A549 treated with dexamethasone at 1 μM for 4 hours (cell line): ENCODE measurements at places on chromosomes 3 and 15. TPM values are rescaled to one million over a fixed set of nuclear protein-coding genes. Genes with fewer than 3 reads are reported as not detected.

Gene KCNMB2
- not detected in 5 replicates for total RNA-seq

Gene MRPL46
- total RNA-seq: 51.8 to 62.5 TPM (median 55.1 TPM) in 5 replicates

Gene RHCG
- total RNA-seq: 37.0 to 51.0 TPM (median 39.6 TPM) in 5 replicates

Gene SCAANT1
- total RNA-seq: not detected in 5 replicates

Gene ZBED2
- total RNA-seq: 0.11 to 0.21 TPM (median 0.12 TPM) in 5 replicates

Gene SLC30A4
- total RNA-seq: 1.6 to 2.4 TPM (median 1.9 TPM) in 5 replicates

Gene ALG1L2
- total RNA-seq: not detected in 5 replicates

Gene SENP5
- total RNA-seq: 5.4 to 8.9 TPM (median 7.0 TPM) in 5 replicates

Gene HESX1
- total RNA-seq: 0.13 to 0.62 TPM (median 0.19 TPM) in 4 of 5 replicates, not detected in the other

Gene ZNF620
- 1.7 to 2.0 TPM (median 1.8 TPM) in 5 replicates for total RNA-seq

Gene SCN11A
- not detected in 5 replicates for total RNA-seq

Gene FRMD5
- total RNA-seq: 1.8 to 2.3 TPM (median 2.0 TPM) in 5 replicates

Gene SEC62
- total RNA-seq: 87.0 to 138 TPM (median 102 TPM) in 5 replicates

Gene VGLL4
- 31.4 to 42.4 TPM (median 38.5 TPM) in 5 replicates for total RNA-seq

Gene PTX3
- total RNA-seq: 0.91 to 1.2 TPM (median 1.0 TPM) in 5 replicates

Gene TRANK1
- total RNA-seq: 1.1 to 2.1 TPM (median 1.4 TPM) in 5 replicates

Gene RLBP1
- total RNA-seq: not detected in 5 replicates

Gene RASA2
- total RNA-seq: 5.8 to 9.2 TPM (median 8.0 TPM) in 5 replicates

Gene PEX5L
- 0.05 TPM in 1 of 5 replicates, not detected in the others for total RNA-seq
